ENCODE measurements at places on chromosomes 6 and 20. TPM values are rescaled to one million over a fixed set of nuclear protein-coding genes. Genes with fewer than 3 reads are reported as not detected.
A peak's percentile ranks its signal among the peaks of the same experiment; 100 is the strongest.

TCP11 gene
- not detected for polyA plus RNA-seq

WFDC12 gene
- polyA plus RNA-seq, result 1.8 TPM

DNA sequence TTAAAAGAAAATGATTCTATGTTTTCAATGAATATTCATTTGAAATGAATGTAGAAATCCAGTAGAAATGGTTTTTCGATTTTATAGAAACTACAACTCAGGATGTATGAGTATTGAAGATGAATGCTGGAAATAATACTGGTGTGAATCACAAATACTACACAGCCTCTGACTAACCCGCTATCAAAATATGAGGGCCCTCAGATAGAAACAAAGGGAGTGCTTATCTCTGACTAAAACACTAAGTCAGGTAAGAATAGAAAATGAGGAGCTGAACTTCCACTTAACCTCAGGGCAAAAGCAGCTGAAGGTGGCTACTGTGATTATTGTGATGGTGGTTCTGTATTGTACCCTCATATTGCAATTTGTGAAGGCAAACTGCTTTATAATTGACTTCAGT lies 220.9 kb upstream of the RNF217 start:
- H3K27ac ChIP-seq, result no peak overlapping the region
- no peaks in the 10 kb centered on the region for H3K36me3 ChIP-seq
- H3K27me3 ChIP-seq, result no peaks in the 10 kb centered on the region
- no peak for DNase-seq
- H3K4me3 ChIP-seq, result no peak overlapping the region

DNA sequence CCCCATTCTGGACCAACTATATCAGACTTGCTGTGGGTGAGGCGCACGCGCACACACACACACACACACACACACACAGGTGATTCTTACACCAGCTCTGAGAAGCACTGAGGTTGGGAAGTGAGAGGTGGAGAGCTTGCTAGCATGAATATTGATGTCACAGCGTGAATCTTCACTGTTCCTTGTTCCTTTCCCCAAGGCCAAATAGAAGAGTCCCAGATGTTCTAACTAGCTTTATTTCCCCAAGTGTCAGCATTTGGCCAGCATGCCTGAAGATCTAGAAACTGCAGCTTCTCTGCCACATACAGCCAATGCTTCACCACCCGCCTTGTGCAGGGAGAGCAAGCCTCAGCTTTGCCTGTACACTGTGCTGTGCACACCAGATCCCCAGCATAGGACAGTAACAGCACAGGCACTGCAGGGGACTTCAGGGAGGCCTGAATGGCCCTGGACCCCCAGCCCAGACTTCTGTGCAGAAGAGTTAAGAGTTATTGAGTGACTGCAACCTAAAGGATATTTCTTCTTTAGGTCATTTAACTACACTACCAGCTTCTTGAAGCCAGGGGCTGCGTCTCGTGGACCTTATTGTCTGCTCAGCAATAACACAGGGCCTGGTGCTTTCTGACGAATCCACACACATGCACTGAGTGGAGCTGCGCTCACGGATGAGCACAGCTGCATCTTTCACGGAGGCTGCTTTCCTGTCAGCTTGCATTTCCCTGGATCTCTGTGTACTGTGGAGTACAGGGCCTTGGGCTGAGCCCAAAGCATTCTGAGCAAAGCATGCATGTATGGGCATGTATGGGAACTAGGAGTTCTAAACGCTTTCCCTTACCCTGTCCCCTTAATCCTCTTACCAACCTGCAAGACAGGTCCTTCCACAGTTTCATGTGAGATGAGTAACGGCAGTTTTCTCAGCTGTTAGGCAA lies 13.9 kb upstream of the CD93 start:
- no peaks in the 10 kb centered on the region for H3K36me3 ChIP-seq
- H3K4me1 ChIP-seq, result peaks cover 42% of the 10 kb centered on the region
- H3K4me3 ChIP-seq, result no peak overlapping the region
- peak overlapping the region; percentile 74 for H3K27ac ChIP-seq

DNA sequence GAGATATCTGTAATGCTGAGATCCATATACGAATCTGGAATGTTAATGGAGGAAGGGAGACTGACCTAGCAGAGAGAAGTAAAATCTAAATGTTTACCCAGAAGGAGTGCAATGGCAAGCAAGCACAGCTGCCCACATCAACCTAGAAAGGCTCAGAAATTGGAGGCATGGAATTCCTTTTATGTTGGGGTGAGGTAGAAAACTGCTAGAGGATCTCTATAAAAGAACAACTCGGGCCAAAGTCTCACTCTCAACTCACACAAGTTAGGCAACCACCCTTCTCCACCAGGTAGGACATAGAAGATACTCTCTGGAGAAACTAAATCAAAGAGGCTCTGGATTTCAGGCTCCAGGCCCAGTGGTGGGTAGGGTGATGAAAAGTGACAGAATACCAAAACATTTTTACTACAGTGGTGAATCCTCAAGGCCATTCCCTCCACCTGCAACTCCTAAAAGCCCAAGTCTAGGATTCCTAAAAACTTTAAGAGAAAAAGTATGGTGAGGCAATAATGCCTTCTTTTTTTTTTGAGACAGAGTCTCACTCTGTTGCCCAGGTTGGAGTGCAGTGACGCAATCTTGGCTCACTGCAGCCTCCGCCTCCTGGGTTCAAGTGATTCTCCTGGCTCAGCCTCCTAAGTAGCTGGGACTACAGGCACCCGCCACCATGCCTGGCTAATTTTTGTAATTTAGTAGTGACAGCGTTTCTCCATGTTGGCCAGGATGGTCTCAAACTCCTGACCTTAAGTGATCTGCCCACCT lies 9.5 kb upstream of the ADGRG6 start:
- H3K4me3 ChIP-seq, result no peak overlapping the region
- no peaks in the 10 kb centered on the region for H3K36me3 ChIP-seq
- DNase-seq, result no peak
- H3K27ac ChIP-seq, result no peak overlapping the region
- H3K4me1 ChIP-seq, result peaks cover 2% of the 10 kb centered on the region

GRCh38 chr6:21902628-21903169 lies 309.1 kb downstream of the SOX4 start:
- no peak for DNase-seq
- H3K4me3 ChIP-seq, result no peak overlapping the region
- peaks cover 6% of the 10 kb centered on the region for H3K4me1 ChIP-seq

DNA sequence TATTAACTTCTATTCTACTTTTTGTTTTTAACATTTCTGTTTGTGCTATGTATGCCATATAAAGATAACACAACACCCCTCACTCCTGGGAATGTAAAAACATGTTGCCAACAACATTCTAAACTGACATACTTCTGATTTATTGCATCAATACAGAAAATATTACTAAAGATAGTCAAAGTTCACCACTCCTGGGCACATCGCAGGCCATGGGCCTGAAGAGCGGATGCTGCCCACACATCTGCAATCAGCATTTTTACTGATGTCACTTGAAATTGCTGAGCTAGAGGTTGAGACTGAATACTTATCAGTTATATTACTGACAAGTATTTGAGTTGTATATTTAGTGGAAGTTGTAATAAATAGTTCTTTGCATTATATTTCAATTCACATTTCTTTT lies 711.9 kb upstream of the EPHA7 start:
- H3K4me1 ChIP-seq, result no peaks in the 10 kb centered on the region
- no peaks in the 10 kb centered on the region for H3K36me3 ChIP-seq
- H3K27ac ChIP-seq, result no peak overlapping the region

GRCh38 chr6:2047855-2048254 lies 197.6 kb downstream of the GMDS start:
- no peaks in the 10 kb centered on the region for H3K4me1 ChIP-seq
- no peak overlapping the region for H3K27ac ChIP-seq
- H3K4me3 ChIP-seq, result no peak overlapping the region
- H3K36me3 ChIP-seq, result no peaks in the 10 kb centered on the region
- DNase-seq, result no peak

- no peak for DNase-seq
- peaks cover 12% of the 10 kb centered on the region for H3K4me1 ChIP-seq
- H3K4me3 ChIP-seq, result no peak overlapping the region
- no peaks in the 10 kb centered on the region for H3K36me3 ChIP-seq
- no peak overlapping the region for H3K27ac ChIP-seq
- no peaks in the 10 kb centered on the region for H3K27me3 ChIP-seq
These were observed 27.9 kb upstream of the DSP start for GRCh38 chr6:7513529-7513928.

HNF4A gene
- polyA plus RNA-seq, result not detected

DNA sequence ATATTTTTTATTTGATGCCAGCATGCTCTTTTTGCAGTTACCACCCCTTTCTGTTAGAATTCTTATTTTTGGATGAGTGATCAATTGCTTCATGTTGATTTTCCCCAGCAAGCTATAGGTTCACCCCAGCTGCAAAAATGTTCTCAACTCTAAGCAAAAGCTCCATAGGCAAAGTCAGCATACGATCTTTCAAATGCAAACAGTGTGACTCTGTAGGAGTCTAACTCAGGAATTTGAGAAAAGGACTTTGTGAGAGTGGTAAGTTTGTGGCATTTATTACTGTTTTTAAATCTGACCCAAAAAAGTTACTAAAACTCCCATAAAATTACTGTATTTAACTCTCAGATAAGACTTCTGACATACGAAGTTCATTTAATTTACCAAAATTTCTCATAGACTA lies 134.9 kb upstream of the HSF2 start:
- no peaks in the 10 kb centered on the region for H3K36me3 ChIP-seq
- H3K4me1 ChIP-seq, result no peaks in the 10 kb centered on the region
- H3K27ac ChIP-seq, result no peak overlapping the region
- no peak overlapping the region for H3K4me3 ChIP-seq
- no peaks in the 10 kb centered on the region for H3K27me3 ChIP-seq

DNA sequence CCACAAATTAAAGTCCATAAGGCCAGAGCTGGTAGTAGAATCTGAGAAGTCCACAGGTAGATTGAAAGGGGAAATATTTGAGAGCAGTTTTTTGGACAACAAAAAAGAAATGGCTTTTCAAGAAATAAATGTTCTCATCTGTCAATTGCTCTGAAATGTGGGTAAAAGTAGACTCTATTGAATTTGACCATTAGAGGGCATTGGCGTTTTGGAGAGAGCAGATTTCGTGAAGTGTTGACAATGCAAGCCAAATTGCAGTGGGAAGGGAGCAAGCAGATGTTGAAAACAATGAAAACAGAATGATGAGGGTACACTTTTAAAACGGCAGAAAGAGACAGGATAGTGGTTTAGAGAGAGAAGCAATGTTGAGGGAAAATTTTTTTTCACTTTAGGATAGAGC lies 149.1 kb upstream of the FAM83B start:
- no peaks in the 10 kb centered on the region for H3K27me3 ChIP-seq
- H3K4me1 ChIP-seq, result peaks cover 29% of the 10 kb centered on the region
- no peak for DNase-seq

RBL1 gene
- 4.2 TPM for polyA plus RNA-seq

SLC16A10 gene
- 0.10 TPM for polyA plus RNA-seq

DNA sequence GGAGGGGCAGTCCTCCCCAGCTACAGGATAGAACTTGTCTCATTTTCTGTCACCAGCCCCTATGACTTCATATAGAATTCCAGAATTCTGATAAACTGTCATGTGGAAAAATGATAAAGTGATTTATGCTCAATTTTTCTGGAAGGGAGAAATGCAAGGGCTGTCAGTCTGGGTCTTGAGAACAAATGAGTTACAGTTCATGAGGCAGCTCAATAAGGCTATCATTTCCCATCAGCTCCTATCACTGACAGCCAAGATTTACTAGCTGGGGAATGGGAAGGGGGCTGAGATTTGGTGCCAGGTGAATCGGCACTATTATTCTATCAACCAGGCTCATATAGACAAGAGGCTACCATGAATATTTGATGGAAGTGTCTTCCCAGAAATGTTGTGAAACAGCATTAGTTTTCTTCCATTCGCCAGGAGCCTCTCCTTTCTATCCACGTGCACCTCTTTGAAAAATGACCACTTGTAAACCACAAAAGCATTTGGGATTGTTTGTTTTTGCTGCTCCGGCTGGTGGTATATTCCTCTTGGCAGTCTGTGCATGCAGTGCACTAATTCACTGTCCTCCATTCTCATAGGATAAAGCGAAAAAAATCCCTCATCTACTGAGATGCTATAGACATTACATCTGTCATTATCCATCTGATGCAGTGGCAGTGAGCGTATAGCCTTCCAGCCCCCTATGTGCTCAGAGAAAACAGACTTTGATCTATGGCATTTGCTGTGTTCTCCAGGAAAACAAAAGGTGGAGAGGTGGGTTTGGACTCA lies 528.7 kb upstream of the RNF217 start:
- H3K27ac ChIP-seq, result no peak overlapping the region
- DNase-seq, result no peak
- no peaks in the 10 kb centered on the region for H3K27me3 ChIP-seq
- no peak overlapping the region for H3K4me3 ChIP-seq

ARG1 gene
- 0.17 TPM for polyA plus RNA-seq

GRCh38 chr6:47034421-47034820 lies 7.7 kb downstream of the ADGRF1 start:
- no peak for DNase-seq
- no peak overlapping the region for H3K4me3 ChIP-seq
- H3K36me3 ChIP-seq, result no peaks in the 10 kb centered on the region
- peaks cover 17% of the 10 kb centered on the region for H3K4me1 ChIP-seq
- no peaks in the 10 kb centered on the region for H3K27me3 ChIP-seq

CTCFL gene
- polyA plus RNA-seq, result not detected

Data from keratinocyte (primary cell).